ENCODE measurements at places on chromosomes 12 and 14.

GRCh38 chr12:54413284-54414190 lies 5.5 kb downstream of the ITGA5 start:
- peak; percentile 86 for DNase-seq

GRCh38 chr12:113325916-113326315 lies 9.0 kb downstream of the SLC8B1 start:
- no peak for DNase-seq

DNA sequence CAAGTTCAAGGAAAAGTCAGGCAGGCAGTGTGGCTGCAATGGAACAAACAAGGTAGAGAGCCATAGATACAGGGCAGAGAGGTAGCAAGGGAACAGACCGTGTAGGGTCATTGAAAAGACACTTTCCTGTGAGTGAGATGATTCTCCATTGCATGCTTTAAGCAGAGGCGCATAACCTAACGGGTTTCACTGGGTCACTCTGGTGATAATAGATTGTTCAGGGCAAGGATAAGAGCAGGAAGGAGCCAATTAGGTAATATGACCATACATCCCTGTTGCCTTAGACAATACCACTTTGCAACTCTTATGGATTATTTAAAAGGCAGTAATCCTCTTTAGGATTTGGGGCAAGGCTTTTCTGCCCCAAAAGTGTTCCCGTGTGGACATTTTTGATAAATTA lies 214.1 kb downstream of the PTPRO start:
- DNase-seq = no peak

DNA sequence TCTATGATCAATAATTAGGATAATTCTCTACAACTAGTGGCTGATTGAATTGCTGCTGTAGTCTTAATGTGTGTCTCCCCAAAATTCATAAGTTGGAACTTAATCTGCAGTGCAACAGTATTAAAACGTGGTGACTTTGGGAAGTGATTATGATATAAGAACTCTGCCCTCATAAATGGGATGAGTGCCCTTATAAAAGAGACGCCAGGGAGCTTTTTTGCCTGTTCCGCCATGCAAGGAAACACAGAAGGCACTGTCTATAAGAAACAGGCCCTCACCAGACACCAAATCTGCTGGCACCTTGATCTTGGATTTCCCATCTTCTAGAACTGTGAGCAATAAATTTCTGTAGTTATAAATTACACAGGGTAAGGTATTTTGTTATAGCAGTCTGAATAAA lies 161.0 kb downstream of the ALX1 start:
- no peak for DNase-seq

- no peak for DNase-seq
These were observed 7.5 kb downstream of the HEBP1 start for GRCh38 chr12:12992418-12993130.

- DNase-seq = no peak
These were observed 23.3 kb upstream of the AMIGO2 start for GRCh38 chr12:47102845-47103651.

DNA sequence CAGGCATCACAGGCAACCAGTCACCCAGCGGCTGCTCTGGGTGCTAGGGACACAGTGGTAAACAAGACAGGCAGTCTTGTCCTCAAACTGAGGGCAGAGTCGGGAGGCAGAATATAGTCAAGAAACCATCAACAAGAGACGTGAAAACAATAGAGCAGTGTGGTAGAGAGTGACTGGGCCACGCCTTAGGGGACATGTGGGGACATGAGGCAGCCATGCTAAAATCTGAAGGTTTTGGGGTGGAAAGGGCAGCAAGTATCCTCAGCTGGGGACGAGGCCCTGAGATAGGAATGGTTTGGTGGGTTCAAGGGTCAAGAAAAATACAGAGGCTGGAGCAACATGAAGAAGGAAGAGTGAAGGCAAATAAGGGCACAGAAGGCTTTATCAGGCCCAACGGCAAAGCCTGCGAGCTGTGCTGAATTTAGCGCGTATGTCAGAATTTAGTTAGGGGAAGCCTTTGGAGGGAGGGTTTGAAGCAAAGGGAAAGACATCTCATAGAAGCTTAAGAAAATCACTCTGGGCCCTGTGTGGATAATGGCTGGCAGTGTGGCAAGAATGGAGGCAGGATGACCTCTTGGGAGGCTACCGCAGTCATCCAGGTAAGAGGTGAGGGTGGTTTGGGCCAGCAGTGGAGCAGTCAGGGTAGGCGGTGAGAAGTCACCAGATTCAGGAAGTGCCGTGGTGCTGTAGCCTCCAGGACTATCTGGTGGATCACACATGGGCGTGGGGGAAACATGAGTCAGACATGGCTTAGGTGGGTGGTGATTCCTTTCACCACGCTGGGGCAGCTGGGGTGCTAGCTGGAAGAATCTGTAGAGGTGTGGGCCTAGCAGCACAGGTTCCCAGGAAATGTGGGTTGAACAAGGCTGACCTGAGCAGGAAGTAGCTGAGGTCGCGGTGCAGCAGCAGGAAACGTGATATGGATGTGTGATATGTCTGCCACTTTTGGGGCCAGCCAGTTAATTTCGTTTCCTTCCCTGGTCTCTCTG lies 3.0 kb downstream of the EVL start:
- peak; percentile 94 for DNase-seq

DNA sequence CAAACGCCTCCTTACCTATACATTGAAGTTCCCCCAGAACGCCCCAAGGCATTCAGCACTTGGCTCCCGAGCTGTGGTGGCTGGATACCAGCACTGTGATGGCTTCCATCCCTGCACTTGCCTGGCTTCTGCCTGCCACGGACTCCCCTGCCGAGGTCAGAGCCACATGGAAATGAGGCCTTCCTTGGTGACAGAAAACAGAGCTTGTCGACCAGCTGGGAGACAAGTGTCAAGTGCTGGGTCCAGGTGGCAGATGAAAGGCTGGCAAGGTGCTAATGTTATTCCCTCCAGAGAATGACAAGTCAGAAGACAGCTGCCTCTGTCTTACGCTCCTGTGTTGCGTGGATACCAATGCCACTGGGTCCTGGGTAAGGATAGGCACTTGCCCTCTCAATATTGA lies 26.2 kb upstream of the GNG2 start:
- DNase-seq = no peak

- no peak for DNase-seq
These were observed 39.6 kb downstream of the PTPN11 start for GRCh38 chr12:112458330-112458729.

GRCh38 chr14:41817626-41818025 lies 210.9 kb downstream of the LRFN5 start:
- no peak for DNase-seq

DNA sequence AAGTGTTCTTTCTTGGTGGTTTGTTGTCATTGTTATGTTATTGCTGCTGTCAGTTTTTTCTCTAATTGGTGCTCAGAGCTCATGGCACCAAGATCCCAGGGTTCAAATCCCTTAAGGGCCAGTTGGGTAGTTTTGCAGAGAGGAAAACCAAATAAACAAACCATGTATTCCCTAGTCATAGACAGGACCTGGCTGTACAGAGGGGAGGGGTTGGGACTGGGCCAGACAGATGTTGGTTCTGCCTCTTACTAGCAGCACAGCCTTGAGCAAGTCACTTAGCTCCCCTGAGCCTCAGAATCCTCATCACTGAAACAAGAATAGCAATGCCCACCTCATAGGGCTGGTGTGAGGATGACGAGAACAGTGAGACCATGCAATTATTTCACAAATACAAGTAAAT lies 53.4 kb downstream of the LTBP2 start:
- no peak for DNase-seq

- no peak for DNase-seq
These were observed 12.2 kb downstream of the DDX51 start for GRCh38 chr12:132131952-132132351.

GRCh38 chr12:116144384-116144783 lies 133.1 kb downstream of the MED13L start:
- no peak for DNase-seq

- DNase-seq = peak; percentile 27
These were observed 527.2 kb downstream of the FLRT2 start for GRCh38 chr14:86057018-86057667.

DNA sequence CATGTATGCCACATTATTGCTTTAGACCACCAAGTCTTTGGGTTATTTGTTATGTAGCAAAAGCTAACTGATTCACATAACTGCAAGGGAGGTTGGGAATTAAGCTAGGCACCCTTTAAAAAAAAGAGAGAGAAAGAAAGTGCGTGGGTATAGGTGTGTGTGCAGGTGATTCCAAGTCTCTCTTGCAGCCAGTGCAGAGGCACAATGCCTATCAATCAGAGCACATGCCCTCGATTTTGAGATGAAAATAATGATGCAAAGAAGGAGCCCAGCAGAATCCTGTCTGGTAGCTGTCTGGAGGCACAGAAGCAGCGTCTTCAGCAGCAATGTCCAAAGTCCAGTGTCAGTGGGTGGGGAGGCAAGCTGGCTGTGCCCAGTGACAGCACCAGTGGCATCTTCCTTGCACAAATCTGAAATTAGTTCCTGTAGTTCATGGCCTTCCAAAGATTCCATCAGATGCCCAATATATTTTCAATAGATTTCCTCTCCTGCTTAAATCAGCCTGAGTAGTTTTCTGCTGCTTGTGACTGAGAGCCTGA lies 62.4 kb upstream of the TBPL2 start:
- DNase-seq = no peak

- DNase-seq = no peak
These were observed 13.1 kb upstream of the CIPC start for GRCh38 chr14:77084985-77085384.

DNA sequence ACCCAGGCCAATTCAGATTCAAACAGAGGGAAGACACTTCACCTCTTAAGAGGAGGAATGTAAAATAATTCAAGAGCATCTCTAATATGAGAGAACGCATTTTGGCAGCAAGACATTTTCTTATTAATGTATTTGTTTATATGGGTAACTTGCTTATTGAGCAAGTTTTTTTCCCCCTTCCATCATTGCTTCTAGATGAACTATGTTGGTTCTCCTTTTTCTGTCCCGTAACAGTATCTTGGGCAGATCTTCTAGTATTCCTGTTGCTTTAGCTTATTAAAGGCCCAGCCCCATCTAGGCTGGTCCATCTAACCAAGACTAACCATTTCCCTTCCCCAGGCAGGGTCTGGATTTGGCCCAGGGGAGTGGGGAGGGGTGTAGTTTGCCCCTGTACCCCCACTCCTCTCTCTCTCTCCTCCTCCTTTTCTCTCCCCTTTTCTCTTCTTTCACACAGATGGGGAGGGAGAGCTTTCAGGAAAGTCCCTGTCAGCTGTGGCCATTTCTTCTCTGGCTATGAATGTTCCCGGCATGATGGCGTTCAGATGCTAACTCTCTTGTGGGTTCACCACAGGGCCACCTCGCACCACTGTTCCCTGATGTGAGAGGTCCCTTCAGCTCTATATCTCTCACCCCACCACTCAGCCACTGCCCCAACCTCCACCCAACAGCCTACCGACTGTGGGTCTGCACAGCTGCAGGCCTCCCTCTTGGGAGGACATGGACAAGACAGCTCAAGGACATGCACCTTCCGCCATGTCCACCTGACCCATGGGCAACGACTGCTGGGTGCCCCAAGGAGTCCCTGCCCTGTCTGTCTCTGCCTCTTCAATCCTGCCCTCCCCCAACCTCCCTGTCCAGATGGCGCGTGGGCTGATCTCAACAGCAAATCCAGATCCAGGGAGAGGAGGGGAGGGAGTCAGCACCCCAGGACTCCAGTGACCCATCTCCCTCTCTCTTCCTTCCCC lies 15.8 kb upstream of the RPS6KL1 start:
- no peak for DNase-seq

DNA sequence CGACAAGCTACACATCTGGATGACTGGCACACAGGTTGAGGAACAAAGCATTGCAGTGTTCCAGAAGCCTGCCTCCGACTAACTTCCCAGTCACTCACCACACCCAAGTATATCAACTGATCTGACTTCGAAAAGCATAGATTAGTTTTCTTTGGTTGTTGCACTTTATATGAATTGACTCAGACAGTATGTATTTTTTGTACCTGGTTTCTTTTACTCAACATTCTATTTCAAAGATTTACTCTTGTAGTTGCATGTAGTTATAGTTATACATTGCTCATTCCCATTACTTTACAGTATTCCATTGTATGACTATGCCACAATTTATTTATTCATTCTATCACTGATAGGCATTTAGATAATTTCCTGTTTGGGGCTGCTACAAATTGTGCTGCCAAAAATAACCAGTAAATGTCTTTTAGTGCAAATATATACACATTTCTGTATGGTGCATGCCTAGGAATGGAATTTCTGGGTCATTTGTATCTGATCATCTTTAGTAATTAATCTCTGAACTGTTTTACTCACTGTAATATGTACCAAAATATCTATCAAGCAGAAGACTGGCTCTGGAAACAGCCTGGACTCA lies 17.8 kb downstream of the PLCZ1 start:
- no peak for DNase-seq

DNA sequence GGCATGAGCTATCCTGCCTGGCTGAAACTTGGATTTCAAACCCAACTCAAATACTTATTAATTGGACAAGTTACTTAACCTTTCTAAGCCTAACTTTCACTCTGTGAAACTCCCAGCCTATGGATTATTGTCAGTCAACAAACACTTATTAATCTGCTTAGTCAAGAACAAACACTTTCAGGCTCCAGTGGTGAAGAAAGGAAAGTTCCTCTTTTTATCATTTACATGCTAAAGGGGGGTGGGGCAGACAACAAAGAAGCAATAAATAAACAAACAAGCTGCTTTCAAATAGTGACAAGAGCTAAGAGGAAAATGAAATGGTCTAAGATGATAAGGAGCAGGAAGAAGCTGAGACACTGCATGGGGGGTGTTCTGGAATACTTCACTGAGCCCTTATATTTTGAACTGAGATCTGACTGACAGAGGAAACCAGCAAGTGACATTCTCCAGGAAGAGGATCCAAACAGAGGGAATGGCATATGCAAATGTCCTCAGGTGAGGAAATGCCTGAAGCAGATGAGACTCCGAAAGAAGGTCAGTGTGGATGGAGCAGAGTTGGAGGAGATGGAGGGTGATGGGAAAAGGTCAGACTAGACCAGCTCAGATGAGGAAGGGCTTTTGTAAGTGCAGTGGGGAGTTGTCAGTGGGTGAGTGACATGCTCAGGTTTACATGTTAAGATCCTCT lies 259.6 kb downstream of the ITPR2 start:
- no peak for DNase-seq

DNA sequence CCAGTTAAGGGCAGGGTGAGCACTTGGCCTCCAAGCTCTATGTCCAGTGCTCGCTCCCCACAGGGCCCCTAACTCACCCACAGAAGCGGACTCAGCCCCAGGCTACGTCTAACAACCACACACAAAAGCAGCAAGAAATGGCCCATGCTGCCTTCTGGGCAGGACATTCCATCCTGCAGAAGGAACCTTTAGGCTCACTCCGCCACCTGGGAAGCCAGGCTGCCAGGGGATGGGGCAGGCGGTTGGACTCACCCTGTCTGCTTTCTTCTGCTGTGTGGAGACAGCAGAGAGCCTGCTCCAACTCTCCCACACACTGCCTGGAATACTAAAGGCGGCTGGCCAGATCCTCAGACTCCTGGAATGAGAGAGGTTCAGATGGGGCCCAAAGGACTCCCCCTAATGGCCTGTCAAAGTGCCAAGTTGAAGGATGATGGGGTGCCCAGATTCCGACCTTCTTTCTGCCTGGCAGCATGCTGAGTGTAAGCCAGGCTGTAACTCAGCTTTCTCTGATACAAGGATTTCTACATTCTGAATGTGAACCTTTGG lies 27.7 kb upstream of the BLTP3B start:
- DNase-seq = no peak

GRCh38 chr12:44464180-44464579 lies 411.9 kb downstream of the NELL2 start:
- no peak for DNase-seq
